ENCODE measurements at places on chromosomes 3 and 15.
A peak's percentile ranks its signal among the peaks of the same experiment; 100 is the strongest.

- no peak for DNase-seq
Observed at GRCh38 chr3:187267306-187267705, 24.2 kb downstream of the MASP1 start.

GRCh38 chr15:82739086-82739485, 29.4 kb upstream of the AP3B2 start:
- no peak for DNase-seq

DNA sequence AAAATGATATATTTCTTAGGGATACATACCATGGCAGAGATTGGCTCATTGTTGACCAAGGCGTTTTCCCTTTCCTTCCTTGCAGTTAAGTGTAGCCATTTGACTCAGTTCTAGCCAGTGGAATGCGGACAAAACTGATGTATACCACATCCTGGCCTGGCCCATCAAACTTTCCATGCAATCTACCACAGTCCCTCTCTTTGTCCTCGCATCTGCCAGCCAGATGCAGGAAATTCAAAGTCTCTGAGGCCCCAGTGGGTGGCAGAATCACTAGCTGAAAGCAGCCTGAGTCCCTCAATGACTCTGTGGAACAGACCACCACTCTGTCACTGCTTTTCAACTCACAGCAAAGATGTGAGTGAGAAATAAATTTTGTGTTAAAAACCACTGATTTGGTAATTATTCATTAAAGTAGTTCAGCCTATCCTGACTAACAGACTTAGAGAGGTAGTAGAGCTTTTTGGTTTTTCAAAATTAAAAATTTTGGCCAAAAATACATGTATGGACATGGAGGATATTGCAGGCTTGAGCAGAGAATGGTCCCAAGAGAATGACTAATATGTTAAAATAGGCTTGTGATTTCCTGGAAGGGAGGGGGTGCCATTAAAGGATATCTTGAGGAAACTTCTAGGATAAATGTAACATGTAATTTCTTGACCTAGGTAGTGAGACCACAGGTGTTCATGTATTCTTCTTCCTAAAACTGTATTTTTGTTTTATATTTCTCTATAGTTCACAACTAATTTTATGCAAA, 10.9 kb downstream of the LRRFIP2 start:
- DNase-seq = no peak

DNA sequence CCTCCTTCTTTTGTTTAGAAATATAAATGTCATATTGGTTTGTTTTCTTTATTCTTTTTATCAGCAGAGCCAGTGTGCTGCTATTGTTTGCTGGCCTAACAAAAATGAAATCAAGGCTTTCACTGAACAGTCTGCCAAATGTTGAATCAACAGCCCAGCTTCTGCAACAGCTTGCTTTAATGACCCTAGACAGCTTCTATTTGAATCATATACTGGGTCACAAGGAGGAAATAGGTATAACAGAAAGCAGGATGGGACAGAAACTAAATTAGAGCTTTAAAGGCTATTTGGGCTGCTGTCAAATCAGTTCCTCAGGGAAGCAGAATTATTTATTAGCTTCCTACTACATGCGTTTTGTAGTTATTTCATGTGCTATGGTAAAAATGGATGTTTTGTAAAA, 12.1 kb upstream of the DNAJC13 start:
- no peak for DNase-seq

- DNase-seq = no peak
Observed at GRCh38 chr3:145780301-145780700, 380.7 kb downstream of the PLOD2 start.

DNA sequence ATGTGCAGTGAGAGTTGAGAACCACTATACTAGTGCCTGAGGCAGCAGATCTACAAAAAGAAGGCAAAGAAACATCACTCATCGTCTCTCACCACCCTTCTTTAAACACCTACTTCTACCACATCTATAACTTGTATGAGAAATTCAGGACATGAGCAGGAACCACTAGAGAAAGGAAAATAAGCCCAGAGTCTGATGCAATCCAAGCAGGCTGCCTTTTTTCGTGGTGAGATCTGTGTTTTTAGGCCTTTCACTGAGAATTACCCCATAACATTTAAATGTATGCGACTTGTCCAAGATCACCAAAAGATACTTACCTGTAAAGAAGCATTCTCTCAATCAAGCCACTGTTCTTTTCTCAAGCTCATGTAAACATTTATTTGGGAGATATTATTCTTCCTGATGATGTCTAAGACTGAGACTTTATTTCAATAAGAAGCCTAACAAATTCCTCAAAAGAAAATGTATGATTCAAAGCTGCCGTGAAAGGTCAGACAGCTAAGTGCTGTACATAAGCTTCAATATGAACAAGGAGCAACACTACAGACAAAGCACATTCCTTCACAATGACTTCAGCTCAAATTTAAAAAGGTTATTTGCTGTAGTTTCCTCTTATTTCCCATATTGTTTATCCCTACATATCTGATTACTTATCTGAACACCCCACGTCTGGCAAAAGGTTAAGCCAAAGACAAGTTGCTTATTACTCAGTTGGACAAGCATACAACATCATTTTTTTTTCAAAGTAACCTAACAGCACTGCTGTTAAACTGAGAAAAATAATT, 16.5 kb downstream of the SPICE1 start:
- DNase-seq = peak; percentile 83

DNA sequence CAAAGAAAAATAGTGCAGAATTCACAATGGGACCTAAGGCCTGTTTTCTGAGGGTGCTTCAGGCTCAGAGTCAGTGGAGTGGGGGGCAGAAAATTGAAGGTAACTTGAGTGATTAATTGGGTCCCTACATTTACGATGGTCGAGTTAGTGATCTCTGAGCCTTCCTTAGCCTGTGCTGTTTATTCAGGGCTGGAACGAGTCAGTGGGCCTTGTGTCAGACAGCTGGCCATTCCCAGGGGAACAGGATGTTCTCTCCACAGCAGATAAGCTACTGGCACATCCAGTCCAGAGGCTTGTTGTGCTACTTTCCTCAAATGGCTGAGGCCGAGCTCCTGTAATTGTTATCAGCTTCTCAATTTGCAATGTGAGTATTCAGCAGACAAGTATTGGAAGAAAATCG, 29.2 kb upstream of the CNTN3 start:
- no peak for DNase-seq

DNA sequence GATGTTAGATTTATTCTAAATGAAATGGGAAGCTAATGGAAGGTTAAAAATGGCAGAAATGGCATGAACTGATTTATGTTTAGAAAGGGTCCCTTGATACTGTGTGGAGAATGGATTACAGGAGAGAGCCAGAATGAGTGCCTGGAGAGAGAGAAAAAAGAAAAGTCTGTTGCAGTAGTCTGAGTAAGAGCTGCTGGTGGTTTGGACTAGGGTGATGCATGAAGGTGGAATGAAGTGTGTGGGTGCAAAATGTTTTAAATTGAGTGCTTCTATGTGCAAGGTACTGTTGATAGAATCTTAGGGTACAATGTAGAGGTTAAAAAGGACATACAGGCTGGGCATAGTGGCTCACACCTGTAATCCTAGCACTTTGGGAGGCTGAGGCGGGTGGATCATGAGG, 11.4 kb upstream of the MGA start:
- no peak for DNase-seq

- DNase-seq = no peak
Observed at GRCh38 chr3:18401300-18401961, 23.7 kb downstream of the SATB1 start.

DNA sequence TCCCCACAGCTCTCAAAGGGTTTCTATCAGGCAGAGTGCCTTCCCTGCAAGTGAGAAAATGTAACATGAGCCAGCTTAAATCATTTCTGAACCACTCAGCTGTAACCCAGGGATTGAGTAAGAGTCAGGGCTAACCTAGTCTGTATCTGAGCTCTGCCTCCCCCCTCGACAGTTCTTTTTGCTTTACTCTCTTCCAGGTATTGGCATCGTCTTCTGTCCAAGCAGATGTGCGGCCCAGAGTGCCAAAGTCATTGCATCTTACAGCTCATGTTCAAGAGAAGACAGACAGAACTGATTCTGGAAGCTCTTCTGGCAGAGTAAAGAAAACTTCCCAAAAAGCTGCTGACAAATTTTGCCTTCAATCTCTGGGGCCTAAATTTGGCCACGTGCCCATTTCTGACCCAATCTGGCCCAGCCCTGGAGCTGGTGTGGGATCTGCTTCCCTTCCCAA, 74.8 kb downstream of the ABHD5 start:
- no peak for DNase-seq

DNA sequence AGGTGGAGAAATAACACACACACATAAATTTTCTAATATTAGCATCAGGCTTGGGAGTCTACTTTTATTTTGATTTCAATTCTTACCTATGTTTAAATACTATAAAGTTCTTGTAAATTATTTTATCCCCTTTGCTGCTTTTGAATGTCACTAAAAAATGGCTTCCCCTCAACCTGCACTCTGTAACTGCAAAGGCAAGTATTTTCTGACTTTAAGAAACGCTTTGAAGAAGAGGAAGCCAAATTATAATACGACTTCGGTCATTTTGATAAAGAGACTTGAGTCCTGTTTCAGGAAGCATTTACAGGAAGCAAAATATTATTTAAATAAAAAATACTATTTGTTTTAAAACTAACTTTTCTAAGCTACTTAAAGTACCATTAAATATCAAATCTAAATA, 627.7 kb upstream of the AGTR1 start:
- DNase-seq = no peak

- no peak for DNase-seq
Observed at GRCh38 chr3:4493941-4494894, 1.1 kb downstream of the ITPR1 start.

DNA sequence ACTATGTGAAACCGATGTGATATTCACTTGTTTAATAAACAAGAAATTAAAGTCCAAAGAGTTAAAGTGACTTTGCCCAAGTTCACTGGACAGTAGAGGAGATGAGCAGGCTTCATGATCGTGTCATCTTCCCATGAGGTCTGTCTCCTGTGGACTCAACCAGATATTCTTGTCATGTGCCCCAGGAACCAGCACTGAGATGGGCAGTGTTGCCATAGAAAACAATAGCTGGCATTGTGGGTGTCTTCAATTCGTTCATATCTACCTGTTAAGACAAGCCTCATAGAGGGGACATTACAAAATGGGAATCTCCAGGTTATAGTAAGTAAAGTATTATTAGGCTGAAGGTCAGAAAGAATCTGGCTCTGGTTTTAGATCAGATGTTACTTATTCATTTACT, 184.8 kb upstream of the BCL6 start:
- DNase-seq = no peak

- no peak for DNase-seq
Observed at GRCh38 chr3:122716667-122717066, 36.0 kb downstream of the PARP14 start.

DNA sequence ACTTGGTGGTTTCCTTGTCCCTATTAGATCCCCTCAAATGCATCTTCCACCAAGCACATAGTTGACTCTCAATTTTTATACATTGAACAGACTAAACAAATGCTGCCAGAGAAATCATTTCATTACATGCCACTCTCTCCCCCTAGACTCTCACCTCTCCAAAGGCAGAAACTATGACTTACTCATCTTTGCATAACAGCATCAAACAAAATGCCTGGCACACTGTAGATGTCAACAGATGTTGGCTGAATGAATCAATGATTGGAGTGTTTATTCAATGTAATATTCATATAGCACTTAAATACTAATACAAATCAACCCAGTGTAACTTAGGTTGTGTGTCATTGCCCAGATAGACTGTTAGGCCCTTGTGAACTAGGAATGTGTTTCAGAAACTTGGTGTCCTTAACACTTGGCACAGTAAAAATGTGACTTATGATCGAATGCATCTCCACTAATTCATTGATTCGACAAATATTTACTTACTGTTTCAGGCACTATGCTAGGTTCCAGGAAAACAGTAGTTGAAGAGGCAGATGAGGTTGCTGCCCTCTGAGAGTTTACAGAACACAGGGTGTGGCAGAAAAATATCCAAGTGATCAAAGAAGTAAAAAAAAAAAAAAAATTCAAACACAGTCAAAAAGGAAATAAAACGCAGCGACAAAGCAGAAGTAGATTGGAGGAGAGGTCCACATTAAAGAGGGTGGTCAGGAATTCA, 188.5 kb upstream of the LRRN1 start:
- DNase-seq = no peak

- no peak for DNase-seq
Observed at GRCh38 chr15:98668566-98669308, 20.4 kb downstream of the IGF1R start.

GRCh38 chr15:97547381-97547780, 413.1 kb upstream of the ARRDC4 start:
- no peak for DNase-seq

GRCh38 chr15:99566157-99566897, 543 bp downstream of the MEF2A start:
- no peak for DNase-seq

DNA sequence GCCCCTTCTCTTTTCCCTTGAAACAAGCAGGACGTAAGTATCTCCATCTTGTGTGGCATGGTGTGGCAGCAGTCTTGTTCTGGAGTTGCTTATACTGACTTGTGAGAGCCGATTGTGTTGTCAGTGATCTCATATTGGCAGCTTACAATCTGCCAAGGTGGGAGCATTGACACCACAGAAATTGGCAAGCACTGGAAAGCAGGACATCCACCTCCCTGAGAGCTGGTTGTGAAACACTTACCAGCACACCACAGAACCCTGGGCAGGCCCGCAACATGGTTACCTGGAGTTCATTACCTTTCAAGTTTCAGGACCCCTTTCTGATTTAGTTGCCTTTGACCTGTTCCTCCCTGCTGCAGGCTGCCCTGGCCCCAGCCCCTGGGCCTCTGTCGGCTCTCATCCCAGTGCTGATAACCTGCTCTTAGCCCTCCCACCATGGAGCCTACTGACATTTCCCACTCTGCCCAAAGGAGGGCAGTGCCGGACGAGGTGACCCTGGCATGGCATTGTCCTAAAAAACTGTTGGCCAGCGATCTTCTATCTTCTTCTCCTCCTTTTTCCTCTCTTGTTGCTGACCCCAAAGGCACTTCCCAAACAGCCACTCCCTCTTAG, 10.6 kb upstream of the ATP2B2 start:
- DNase-seq = no peak

DNA sequence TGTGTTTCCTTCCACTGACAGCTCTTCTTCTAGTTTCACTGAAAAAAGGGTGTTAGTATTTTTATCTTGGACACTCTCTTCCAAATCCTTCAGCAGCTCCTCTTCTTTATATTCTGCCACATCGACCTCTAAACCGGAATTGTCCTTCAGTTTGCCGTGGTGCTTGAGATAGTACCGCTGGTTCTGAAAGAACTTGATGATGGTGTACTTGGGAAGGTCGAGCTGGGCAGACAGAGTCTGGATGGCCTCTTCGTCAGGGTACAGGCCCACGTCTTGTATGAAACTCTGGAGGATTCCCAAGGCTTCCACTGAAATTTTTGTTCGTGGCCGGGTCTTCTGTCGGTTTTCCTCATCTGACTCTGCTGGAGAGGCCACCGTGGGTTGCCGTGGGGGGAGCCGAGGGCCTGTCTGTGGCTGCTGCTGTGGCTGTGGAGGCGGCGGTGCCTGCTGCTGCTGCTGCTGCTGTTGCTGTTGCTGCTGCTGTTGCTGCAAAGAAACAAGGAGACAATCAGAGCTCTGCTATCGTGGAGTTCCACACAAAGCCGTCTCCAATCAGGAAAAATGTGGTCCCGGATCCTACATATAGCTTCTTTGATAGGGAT, 75.8 kb downstream of the SATB1 start:
- DNase-seq = no peak

Measured in non-pigmented ciliary epithelial cell (primary cell).